ENCODE measurements at places on chromosomes 2 and 18.
A peak's percentile ranks its signal among the peaks of the same experiment; 100 is the strongest.

DNA sequence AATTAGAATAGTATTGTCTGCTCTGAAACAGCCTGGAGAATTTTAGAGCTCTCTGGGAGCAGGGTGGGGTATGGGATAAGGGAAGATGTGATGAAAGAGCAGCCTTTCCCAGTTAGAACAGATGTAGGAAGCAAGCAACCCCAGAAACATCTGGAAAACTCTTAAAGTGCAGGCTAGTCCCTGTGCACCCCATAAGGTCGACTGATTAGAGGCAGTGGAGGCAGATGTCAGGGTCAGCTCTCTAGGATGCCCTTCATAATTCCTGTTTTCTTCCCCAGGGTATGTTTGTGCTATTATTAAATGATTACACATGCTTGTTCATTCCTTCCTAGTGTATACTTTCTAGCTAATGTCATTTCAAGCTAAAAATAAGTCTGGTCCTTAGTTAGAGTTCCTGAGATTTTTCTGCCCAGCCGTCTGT, 41.7 kb downstream of the PTPRM start:
- no peak for DNase-seq

DNA sequence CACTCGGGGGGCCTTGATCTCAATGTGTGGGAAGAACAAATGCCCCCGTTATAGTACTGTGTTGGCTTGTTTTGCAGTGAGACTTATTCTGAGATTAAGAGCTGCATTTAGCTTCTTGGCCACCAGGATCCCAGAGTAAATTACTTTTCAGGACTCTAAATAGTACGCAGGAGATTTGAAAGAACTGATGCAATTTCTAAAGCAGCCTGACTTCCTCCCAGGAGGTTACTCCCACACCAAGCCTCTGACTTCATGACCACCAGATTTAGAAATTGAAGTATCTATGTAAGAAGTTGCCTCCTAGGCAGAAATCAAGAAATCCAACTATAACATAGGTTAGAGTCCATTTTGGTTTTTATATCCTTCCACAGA, 67.0 kb downstream of the FEZ2 start:
- DNase-seq, result no peak

DNA sequence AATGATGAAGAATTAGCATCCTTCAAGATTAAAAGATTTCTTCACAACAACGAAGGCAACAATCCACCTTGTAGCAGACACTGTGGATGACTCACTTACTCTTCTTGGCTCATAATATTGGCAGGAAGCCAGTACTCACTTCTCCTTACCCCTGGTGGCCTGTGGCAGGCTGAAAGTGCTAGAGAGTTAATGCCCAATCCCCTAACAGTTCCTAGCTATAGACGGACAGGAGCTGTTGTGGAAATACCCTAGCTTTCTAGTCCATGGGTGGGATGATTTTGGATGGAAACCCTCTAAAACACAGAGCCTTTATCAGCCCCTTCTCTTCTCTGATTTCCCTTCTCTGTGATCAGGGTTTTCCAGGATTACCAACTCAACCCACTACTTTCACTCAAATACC, 128.6 kb upstream of the NYAP2 start:
- no peak for DNase-seq

- peak; percentile 49 for DNase-seq
These were observed 52.2 kb upstream of the CAB39 start for GRCh38 chr2:230660294-230661060.

DNA sequence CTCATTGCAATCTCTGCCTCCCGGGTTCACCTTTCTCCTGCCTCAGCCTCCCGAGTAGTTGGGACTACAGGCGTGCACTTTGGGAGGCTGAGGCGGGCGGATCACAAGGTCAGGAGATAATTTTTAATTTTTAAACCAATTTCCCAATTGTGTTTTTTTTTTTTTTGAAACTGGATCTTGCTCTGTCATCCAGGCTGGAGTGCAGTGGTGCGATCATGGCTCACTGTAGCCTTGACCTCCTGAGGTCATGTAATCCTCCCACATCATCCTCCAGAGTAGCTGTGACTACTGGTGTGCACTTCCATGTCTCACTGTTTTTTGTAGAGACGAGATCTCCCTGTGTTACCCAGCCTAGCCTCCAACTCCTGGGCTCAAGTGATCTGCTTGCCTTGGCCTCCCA, 49.3 kb downstream of the GLS start:
- no peak for DNase-seq

DNA sequence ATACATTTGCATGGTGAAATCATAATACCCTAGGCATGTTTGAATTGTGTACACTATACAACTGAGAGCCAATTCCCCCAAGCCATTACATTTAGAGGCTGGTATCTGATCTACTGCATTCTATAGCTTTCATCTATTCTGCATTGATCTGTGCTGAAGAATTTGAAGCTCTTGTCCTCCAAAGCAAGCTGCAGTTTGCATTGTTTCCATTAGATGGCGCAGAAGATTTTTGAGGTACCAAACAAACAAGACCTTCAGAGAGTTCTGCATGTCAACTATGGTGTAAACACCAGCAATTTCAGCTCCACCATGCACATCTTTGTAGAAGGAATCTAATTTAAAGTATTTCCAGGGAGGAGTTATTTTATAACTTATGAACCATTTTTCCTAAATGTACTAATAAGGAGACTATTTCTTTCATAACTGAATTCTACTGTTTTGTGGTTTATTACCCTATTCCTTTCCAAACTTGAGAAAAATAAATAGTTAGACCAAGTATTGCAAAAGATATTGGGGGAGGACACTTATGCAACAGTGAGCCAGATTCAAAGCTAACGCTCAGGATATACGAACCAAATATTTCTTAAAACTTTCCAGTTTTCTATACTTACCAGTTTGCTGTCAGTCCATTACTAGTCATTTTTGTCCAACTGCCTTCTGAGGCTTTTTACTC, 761.8 kb upstream of the ACVR2A start:
- DNase-seq, result peak; percentile 10
